ENCODE measurements at places on chromosomes 4 and X.
A peak's percentile ranks its signal among the peaks of the same experiment; 100 is the strongest.

DNA sequence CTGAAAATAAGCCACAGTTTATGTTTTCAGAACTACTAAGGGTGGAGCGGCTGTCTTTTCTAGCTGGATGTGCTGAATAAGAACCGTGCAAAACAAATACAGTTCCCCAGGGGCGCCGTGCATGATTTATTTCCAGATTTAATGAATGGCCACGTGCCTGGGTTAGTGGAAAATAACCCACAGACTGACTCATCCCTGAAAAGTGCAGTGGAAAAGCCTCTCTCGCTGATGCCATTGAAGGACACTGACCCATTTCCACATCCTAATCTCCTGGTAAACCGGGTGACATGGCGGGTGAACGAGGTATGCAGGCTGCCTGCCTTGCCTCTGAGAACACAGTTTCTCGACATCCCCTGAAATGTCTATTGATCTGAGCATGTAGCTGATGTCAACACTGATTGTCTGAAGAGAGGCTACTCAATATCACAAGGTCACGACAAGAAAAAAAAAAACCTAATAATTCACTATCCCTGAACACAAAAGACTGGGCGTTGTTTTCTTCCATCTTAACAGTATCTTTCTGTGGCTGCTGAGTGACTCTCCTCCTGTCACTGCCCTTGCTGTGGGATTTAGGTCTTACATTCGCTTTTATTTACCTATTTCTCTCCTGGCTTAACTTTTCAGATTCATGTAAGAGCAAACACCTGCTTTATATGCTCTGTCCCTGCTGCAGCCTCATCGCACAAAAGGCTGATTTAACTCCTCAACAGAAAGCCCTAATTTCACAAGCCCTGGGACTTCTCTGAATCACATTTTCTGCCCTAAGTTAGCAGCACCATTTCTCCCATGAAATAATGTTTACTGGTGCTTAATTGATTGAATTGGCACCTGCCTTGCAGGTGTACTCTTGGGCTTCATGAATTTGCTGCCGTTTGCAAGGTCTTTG, 76.9 kb upstream of the SCOC start:
- DNase-seq, result peak; percentile 56

DNA sequence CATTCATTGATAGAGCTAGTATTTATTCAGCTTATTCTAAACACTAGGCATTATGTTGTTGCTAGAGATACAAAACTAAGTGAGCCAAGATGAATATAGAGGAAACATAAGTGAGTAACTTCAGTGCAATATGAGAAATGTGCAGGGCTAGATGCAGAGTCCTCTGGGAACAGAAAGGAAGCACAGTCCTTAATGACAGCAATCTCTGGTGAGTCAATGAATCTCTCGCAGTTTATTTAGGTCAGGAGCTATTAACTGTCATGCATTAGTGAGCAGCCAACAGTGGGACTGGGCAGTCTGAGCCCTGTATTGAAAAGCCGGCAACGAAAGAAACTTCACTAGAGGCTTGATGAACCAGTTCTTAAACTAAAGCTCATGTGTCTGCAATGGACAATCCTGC, 598.1 kb upstream of the MAGEB2 start:
- no peak for DNase-seq

DNA sequence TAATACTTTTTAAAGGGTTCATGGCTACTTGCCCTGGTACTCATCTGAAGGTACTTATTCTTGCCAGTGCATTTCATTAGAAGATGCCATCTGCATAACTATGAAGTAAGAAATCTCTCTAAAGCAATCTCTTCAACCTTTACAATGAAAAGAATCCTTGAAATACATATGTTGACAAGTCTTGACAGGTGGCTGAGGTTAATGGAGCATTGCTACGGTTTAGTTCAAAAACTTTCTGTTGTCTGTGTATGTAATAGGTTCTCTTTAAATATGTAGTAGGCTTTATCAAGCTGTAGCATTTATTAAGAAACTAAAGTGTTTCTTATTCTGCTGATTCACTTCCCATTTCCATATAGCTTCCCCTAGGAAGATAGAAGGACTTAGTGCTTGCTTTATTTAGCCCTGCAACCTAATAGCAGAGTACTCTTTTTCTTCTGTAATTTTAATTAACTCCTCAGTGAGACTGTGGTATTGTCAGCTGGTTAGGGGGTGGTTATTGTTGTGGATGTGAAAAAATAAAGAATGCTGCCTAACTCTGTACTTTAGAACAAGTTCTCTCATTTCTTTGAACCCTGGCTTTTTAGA, 39.3 kb downstream of the SLAIN2 start:
- no peak for DNase-seq

- no peak for DNase-seq
These were observed 12.6 kb downstream of the DCLK2 start for GRCh38 chr4:150090836-150091235.

GRCh38 chr4:89598602-89599001, 238.4 kb downstream of the SNCA start:
- DNase-seq, result no peak

DNA sequence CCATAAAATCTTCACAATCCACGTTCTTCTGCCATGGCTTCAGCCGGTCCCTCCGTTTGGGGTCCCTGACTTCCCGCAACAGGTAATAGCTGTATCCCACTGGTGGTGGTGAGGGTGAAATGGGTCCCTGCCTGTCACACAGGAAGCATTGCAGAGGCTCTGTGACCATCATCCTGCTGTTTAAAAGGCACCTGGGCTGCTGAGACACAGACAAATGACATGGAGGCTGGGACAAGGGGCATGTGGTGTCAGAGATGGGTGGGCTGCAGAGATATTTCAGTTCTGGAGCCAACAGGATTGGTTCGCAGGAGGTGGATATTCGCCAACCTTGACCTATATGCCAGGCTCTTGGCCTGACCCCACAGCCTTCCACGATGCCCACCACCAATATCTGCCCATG, 82.1 kb downstream of the JAKMIP1 start:
- DNase-seq, result no peak

- DNase-seq, result no peak
These were observed at the start of gene PF4V1 for GRCh38 chr4:73853246-73853704. Gene PF4V1 (plus strand): TSS chr4:73853296. CDS start chr4:73853363, 67 bp downstream.

All from BE2C (cell line).